ENCODE measurements at places on chromosomes 12 and 14. TPM values are rescaled to one million over a fixed set of nuclear protein-coding genes. Genes with fewer than 3 reads are reported as not detected.

The KLHL28 gene
- 9.2 TPM for total RNA-seq

The ABCD2 gene
- not detected for total RNA-seq

The CD4 gene
- total RNA-seq: 0.09 TPM

The MYF6 gene
- total RNA-seq: not detected

The CELA1 gene
- not detected for total RNA-seq

The SPRING1 gene
- total RNA-seq: 22.7 TPM
